ENCODE measurements at places on chromosomes 6 and 20.

- no peak for DNase-seq
Observed at GRCh38 chr6:44778513-44778912, 391.0 kb downstream of the CDC5L start.

DNA sequence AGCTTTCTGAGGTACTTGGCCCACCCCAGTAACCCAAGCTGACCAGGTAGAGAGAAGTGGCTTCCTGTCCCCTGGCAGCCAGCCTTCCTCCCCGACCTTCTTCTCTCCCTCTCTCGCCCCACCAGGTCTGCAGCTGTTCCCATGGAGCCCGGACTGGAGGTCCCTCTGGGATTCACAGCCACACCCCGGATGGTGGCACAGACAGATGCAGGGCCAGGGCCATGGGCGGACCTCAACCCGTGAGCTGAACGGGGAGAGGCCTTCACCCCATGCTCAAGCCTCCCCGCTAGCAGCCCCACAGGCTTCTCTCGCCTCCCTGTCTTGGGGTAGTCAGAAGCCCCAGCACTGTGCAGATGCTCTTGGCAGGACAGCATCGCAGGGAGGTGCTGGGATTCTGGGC is 41.3 kb downstream of the CPXM1 start:
- no peak for DNase-seq

- no peak for DNase-seq
Observed at GRCh38 chr20:21322083-21322710, 19.1 kb downstream of the XRN2 start.

- no peak for DNase-seq
Observed at GRCh38 chr20:25145131-25145530, 50.4 kb upstream of the ENTPD6 start.

GRCh38 chr20:62266851-62267250 is 28.5 kb downstream of the OSBPL2 start:
- DNase-seq: no peak

DNA sequence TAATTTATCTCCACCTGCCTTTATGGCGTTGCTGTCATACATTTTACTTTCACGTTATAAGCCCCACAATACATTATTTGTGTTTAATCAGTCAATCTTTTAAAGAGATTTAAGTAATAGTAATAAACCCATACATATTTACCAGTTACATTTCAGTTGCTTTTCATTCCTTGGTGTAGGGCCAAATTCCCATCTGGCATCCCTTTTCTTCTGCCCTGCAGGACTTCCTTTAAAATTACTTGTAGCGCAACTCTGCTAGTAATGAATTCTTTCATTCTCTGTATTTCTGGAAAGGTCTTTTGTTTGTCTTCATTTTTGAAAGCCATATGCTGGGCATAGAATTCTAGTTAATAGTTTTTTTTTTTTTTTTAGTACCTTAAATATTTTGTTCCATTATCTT is 24.9 kb downstream of the ZNF334 start:
- DNase-seq: no peak

DNA sequence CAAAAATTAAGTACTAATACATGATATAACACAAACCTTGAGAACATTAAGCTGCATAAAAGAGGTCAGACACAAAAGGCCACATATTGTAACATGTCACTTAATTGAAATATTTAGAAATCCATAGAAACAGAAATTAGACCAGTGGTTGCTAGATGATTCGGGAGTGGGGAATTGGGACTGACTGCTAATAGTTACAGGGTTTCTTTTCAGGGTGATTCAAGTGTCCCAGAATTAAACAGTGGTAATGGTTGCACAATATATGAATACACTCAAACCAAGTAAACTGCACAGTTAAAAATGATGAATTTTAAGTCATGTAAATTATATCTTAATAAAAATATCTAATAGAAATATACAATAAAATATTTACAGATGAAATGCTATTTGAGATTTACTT is 174.5 kb downstream of the WDR27 start:
- no peak for DNase-seq

- DNase-seq: peak; percentile 86
Observed at GRCh38 chr20:56554869-56555268, 21.8 kb downstream of the FAM209B start.

- DNase-seq: no peak
Observed at GRCh38 chr6:87230801-87231200, 75.4 kb downstream of the ZNF292 start.

DNA sequence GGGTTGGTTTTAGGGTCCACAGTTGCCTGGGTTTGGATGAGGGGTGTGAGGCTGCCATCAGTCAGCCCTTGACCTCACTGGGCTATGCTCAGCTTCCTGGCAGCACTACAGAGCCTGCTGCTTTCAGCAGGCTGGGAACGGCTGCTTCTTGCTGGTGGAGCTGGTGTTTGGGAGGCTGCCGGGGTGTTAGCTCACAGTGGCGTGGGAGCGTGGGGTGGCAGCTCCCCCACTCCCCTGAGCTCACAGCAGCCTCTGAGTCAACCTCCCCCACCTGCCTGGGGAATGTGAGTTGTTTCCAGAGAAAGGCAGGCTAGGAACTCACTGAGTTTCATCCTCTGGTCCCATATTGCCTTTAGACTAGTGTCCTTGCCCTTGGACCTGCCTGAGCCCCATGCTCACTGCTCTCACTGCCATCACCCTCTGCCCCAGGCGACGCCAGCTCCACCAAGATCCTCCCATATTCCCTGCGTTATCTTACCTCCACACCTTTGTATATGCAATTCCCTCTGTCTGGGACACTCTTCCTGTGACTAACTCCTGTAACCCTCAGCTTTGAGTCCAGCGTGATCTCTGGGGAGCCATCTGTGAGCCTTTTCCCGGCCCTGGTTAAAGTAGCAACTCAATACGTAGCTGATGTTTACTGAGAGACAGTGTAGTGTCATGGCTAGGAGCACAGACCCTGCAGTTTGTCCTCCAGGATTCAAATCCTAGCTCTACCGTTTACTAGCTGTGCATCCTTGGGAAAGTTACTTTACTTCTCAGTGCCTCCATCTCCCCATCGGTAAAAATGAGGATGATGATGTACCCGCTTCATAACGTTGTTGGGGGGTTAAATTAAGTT is 34.8 kb downstream of the PPP1R16B start:
- no peak for DNase-seq

DNA sequence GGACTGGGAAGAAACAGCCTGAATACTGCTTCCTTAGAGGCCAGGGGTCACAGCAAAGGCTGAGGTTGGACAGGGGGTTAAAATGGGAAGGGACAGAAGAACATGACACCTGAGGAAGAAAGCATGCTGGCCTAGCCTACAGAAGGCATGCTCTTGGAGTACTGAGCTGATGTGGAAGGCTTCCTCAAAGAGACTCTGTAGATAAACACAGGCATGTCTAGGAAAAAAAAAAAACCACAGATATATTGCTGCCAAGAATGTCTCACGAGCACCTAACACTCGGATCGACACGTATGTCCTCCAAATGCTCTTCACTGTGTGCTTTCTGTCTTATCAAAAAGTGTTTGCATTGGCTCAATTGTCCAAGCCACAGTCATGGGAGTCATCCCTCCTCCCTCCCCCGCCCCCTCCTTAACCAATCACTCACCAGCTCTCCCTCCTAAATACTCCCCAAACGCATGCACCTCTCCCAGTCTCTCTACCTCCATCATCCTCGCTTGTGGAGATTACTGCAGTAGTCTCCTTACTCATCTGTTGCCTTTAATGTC is 101.1 kb upstream of the LRFN2 start:
- DNase-seq: no peak

- DNase-seq: no peak
Observed at GRCh38 chr6:22966691-22967422, 397.5 kb downstream of the HDGFL1 start.

DNA sequence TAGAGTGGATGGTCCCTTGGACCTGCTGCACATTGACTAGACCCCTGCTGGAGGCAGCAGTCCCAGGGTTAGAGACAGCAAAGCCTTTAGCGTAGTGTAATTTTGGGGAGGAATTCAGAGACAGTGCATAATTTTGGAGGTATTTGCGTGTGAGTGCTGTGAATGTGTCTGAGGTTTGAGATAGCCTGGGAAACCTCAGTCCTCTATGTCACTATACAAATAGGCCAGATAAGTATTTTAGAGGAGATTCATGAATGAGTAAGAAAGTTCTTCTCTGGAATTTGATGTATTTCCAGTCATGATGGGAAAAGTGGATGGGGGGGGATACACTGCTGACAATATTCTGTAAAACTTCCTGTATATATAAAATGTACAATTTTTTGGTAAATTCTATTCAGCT is 25.8 kb upstream of the MTRF1L start:
- DNase-seq: no peak

Data from pulmonary artery endothelial cell (primary cell).